ENCODE measurements at places on chromosomes 1 and 21.
A peak's percentile ranks its signal among the peaks of the same experiment; 100 is the strongest.

GRCh38 chr1:146035048-146035423 lies 13.5 kb upstream of the HJV start:
- no peak for DNase-seq

GRCh38 chr1:151547119-151547899 lies 7.2 kb downstream of the TUFT1 start:
- DNase-seq: no peak

DNA sequence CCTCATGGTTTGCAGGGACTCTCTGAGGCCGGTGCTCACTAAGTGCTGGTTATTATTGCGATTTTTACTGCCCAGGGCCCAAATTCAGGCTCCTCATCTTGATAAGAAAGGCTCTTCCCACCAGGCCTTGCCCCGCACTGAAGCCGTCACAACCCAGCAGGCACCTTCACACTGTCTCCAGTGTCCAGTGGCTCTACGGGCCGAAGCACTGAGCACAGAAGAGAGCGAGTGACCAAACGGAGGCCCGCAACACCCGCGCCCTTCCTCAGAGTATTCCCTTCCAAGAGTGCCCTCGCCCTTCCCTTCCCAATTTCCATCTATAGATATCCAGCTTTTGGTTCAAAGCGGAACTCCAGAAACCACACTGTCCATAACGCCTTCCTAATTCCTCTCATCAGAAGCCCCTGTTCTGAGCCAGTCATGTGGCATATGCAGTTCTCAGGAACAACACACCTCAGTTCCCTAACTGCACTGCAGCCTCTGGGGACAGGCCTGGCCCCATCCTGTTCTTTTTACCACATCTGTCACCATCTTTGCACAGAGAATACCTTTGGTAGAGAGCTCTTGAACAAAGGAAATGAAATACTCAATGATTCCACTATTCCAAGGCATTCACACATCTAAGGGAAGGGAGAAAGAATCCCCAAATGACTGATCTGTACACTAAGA lies 15.1 kb downstream of the FALEC start:
- no peak for DNase-seq

DNA sequence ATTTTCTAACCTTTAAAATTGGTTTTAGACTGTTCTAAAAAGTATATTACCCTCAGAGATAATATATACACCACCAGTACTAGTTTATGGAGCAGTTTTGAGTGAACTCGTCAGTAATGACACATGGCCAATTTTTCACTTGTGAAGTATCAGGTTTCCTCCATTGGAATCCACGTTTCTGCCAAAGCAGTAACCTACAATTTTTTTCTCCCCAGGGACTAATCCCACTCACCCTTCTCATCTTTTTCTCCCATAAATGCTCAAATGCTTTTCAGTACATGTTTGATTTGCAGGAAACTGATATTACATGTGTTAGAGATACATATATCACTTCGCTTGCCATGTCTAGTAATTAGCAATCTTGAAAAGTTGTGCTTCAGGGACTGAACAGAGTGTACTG lies 94.1 kb downstream of the COL24A1 start:
- DNase-seq: no peak

DNA sequence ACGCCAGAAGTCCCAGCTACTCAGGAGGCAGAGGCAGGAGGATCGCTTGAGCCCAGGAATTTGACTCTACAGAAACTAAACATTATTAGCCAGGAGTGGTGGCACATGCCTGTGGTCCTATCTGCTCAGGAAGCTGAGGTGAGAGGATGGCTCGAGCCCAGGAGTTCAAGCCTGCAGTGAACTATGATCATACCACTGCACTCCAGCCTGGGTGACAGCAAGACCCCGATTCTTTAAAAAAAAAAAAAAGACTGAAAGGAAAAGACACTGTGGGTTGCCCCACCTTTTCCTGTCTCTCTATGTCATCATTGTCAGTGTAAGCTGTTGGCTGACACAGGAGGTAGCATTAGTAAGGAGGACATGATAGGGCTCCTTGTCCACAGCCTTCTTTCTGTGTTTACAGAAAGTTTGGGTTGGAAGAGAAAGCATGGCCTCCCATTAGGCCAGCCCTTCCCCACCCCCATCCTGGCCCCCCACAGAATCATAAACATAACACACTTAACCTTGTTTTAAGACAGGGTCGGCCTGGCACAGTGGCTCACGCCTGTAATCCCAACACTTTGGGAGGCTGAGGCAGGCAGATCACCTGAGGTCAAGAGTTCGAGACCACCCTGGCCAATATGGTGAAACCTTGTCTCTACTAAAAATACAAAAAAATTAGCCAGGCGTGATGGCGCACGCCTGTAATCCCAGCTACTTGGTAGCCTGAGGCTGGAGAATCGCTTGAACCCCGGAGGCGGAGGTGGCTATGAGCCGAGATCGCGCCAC lies 20.6 kb upstream of the RCAN3 start:
- DNase-seq: peak; percentile 11

GRCh38 chr1:229523052-229523451 lies 14.9 kb upstream of the NUP133 start:
- DNase-seq: no peak

DNA sequence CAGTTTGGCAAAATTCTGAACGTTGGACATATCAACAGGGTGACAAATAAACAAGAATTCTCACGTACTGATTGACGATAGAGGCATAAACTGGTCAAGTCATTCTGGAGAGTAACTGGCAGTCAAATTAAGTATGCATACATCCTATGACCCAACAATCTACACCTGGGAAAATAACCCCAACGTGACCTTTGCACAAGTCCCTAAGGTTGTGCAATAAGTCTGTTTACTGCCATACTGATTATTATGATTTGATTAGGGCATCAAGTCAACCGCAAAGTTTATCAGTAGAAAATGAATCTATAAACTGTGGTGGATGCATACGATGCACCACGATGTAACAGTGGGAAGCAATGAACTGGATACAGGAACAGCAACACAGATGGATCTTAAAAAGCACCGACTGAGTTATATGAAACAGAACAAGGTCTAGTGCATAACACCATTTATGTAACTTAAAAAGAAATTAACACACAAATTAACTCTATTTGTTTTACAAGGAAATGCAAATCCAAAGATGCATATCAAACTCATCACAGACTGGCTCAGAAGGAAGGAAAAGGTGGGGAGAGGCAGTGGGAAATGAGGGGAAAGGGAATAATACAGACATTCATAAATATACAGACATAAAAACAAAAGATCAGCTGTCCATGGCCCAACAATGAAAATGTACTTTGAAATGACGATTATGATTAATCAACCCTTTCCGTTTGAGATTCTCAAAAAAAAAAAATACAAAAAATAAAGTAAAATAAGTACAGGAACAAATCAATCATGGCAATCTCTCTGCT lies 41.0 kb upstream of the SEC16B start:
- no peak for DNase-seq

GRCh38 chr1:157626099-157626498 lies 28.2 kb upstream of the FCRL4 start:
- no peak for DNase-seq

- no peak for DNase-seq
Observed at GRCh38 chr1:83491930-83492329, 507.0 kb downstream of the TTLL7 start.

DNA sequence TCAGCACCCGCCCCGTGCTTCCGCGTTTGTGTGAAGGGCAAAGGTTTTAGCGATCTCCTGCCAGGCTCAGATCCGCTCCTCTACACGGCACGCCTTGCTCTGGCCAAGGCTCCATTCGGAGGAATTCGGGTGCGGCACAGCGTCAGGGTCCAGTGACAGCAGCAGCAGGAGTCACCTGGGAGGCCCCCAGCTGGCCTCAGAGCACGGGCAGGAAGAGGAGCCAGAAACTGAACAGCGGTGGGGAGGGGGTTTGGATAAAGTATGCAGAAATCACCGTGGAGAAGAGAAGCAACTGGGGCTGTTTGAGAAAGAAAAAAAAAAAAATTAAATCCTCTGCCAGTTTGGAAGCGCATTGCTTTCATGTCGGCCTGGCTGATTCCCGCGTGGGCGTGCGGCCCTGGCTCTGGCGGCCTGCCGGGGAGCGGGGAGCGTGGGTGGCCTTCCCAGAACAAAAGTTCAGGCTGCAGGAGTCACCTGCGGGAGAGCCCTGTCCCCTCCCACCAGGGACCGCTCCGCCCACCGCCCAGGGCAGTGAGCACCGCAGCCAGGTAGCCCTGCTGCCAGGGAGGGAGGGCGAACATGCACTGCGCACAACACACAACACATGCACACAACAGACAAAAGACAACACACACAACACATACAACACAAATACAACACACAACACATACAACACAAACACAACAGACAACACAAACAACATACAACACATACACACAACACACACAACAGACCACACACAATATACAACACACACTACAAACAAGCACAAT lies 107.6 kb downstream of the ETS2 start:
- DNase-seq: no peak

DNA sequence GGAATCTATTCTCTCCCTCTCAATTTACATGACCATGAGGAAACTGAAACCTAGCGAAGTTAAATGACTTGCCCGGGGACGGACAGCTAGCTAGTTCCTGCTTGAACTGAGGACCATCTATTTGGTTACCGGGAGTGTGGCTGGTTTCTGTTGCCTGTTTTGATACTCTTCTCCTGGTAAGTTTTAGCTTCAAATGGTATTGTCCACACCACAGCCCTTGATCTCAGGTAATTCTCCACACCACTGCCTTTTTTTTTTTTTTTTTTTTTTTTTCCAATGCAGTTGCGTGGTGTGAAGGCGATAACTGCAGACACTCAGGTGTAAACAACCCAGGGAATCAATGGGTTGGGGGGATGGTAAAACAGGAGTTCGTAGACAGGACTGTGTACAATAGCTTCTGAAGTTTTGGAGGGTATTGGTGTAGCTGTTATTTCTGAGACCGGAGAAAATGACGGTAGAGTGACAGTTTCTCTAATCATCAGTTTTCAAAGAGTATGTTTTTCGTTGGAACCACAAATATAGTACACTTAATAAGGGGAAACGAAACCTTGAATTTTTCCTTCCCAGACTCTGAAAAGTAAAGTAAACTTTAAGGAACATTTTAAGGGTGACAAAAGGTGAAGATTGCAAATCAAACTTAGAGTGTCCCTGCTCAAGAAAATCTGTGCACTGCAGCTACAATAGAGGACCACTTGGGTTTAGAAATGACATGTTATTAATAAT lies 125.3 kb upstream of the CACYBP start:
- DNase-seq: no peak

DNA sequence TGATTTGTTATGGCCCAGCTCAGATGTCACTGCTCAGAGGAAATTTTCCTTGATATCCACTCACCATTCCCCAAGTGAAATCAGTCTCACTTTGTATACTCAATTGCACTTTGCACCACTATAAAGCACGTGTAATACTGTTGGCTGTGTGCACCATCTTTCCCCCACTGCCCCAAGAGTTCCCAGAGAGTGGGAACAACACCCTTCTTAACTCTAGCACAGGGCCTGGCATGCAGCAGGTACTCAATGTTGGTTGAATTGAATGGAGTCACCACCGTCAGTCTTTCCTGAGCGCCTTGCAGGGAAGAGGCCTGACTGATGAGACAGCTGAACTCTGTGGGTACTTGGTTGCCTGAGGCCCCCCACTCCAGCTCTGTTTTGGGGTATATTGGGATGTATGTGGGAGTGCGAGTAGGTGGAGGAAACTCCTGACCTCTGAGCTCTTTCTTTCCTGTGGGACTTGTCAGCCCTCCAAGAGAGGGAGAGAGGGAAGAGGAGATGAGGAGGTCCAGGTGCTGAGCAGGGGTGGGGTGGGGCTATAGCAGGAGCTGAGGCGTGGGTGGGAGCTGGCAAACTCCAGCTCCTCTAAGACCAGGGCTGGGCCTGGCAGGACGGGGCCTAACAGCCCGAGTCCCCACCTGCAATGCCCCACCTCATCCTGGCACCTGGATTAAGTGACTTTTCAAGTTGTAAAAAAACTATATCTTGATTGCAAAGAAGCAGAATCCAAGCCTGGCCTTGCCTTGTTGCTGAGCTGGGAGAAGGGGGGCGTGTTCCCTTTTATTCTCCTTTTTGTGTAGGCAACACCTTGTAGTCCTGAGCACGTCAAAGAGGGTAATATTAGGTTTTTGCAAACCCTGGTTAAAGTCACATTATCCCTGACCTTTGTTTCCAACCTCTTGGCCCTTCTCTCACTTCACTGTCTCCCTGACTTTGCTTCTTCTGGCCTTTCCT lies 19.4 kb upstream of the WASF2 start:
- no peak for DNase-seq

GRCh38 chr1:197659171-197659570 lies 116.1 kb downstream of the DENND1B start:
- no peak for DNase-seq

- DNase-seq: no peak
Observed at GRCh38 chr21:42581993-42582786, 68.5 kb downstream of the SLC37A1 start.

DNA sequence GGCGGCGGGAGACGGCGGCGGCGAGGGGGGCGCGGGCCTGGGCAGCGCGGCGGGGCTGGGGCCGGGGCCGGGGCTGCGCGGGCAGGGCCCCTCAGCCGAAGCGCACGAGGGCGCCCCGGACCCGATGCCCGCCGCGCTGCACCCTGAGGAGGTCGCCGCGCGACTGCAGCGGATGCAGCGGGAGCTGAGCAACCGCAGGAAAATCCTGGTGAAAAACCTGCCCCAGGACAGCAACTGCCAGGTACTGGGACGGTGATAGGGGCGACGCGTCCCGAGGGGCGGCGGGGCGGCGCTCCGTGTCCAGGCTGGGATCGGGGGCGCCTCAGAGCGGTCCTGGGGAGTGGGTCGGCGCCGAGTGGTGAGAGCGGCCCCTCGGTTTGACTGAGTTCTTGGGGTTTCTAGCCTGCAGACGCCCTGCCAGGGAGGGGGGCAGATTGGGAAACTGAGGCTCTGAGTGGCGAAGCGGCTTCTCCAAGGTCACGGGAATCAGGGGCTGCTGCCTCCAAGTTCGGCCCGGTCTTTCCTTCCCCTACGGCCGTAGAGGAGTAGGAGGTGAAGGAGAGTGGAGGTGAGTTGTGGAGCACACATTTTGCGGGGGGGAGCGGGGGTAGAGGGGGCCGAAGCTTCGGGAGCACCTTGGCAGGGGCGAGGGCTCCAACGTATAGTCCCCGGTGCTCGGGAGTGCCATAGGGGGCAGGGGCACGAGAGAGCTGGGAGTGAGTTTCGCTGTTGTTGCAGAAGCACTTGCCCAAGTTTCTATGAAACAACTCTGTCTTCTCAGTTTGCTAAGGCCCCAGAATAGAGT lies 508 bp downstream of the RAVER2 start:
- peak; percentile 3 for DNase-seq

Measured in naive thymus-derived CD8-positive, alpha-beta T cell (primary cell).